ENCODE measurements at places on chromosomes 1 and 21.

DNA sequence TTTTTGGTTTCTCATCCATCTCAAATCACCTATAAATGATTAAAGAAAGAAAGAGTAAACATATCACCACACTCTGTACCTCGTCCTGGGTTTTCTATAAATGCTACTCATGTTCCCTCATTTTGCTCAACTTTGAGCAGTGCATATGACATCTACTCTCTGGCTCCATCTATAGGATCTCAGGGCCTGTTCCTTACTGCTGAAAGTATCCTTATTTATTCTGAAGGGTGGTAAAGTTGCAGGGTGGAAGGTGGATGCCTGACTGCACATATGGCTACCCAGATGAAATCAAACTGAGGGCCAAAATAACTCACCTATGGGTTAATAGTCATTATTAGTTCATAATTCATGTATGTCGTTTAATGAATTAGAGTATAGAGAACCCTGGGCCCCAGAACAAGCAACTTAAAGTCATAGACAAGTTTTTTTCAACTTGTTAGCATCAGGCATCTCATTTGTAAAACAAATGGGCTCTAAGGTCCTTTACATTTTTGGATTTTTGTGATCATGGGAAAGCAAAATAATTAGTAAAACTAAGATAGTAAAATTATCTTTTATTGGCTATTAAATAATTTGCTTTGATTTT is 46.5 kb downstream of the NCF2 start:
- no peaks in the 10 kb centered on the region for H3K4me1 ChIP-seq
- no peak for DNase-seq
- H3K27me3 ChIP-seq: no peaks in the 10 kb centered on the region

GRCh38 chr21:36419241-36419640 is 34.0 kb downstream of the CHAF1B start:
- H3K4me3 ChIP-seq: no peak overlapping the region
- no peaks in the 10 kb centered on the region for H3K27me3 ChIP-seq
- DNase-seq: no peak
- H3K27ac ChIP-seq: no peak overlapping the region
- no peaks in the 10 kb centered on the region for H3K4me1 ChIP-seq

GRCh38 chr1:91201176-91201575 is 179.3 kb upstream of the ZNF644 start:
- no peaks in the 10 kb centered on the region for H3K27me3 ChIP-seq
- no peak overlapping the region for H3K27ac ChIP-seq
- H3K4me1 ChIP-seq: no peaks in the 10 kb centered on the region
- H3K36me3 ChIP-seq: no peaks in the 10 kb centered on the region

- peaks cover 17% of the 10 kb centered on the region for H3K4me1 ChIP-seq
- no peak overlapping the region for H3K4me3 ChIP-seq
- no peaks in the 10 kb centered on the region for H3K27me3 ChIP-seq
- H3K27ac ChIP-seq: no peak overlapping the region
- no peak for DNase-seq
These were observed 3.8 kb upstream of the NBPF1 start for GRCh38 chr1:16617114-16617631.

- H3K27me3 ChIP-seq: no peaks in the 10 kb centered on the region
- peak overlapping the region; percentile 77 for H3K27ac ChIP-seq
- peaks cover 86% of the 10 kb centered on the region for H3K4me1 ChIP-seq
These were observed 11.0 kb downstream of the ZBTB7B start for GRCh38 chr1:155013632-155014031.

DNA sequence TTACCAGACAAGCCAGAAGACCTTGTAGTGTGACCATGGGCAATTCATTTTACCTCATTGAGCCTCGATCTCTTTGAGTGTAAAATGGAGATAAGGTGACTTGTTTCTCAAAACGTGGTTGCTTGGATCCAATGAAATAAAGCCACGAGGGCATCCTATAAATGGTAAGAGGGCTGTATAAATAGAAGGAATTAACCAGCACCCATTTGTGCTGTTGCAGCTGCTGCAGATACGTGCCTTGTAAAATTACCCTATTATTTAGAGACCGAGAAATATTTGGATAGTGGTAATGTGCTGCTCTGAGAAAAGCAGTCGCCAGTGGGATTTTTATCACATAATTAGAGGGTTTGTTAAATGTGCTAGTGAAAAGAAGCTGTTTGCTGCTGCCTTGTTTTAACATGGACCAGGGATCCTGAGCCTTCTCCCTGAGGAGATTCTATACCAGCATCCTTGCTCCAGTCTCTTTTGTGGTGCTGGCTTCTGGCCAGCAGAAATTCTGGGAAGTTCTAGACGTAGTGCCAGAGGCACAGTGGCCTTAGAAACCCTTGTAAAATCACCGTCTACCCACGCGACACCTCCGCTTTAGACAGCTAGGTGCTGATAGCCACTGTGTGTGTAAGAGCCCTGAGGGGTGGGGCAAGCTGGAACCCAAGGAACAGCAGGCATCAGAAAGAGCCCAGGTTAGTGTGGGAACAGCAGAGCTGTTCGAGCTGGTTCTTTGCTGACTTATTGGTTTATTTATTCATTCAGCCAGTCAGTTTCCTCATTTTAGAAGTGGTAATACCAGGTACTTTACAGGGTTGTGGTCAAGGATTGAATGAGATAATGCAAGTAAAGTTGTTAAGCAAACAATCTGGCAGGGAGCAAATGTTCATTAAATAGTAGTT is 137.5 kb downstream of the NOS1AP start:
- H3K27me3 ChIP-seq: no peaks in the 10 kb centered on the region
- DNase-seq: no peak
- H3K36me3 ChIP-seq: no peaks in the 10 kb centered on the region

DNA sequence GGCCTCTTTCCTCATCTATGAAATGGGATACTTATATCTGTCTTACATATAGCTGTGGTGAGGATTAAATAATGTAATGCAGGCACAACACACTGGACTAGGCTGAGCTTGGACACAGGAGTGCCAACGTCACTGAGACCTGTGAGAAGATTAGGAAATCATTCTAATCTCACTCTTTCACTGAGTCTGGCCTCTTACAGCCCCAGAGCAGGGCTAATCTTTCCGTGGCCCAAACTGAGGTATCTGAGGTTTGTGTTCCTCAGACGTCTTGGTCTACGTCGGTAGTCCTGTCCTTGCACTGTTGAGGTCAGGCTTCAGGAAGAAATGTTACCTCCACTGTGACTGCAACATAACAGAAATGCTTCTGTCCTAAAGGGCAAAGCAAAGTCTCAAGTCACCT is 22.6 kb upstream of the A3GALT2 start:
- H3K36me3 ChIP-seq: peaks cover 8% of the 10 kb centered on the region
- H3K27ac ChIP-seq: no peak overlapping the region
- peaks cover 12% of the 10 kb centered on the region for H3K4me1 ChIP-seq
- no peak overlapping the region for H3K4me3 ChIP-seq

- no peaks in the 10 kb centered on the region for H3K27me3 ChIP-seq
- H3K27ac ChIP-seq: no peak overlapping the region
- no peaks in the 10 kb centered on the region for H3K4me1 ChIP-seq
- DNase-seq: no peak
These were observed 9.9 kb upstream of the QSOX1 start for GRCh38 chr1:180144659-180145357.

- H3K4me3 ChIP-seq: no peak overlapping the region
- no peaks in the 10 kb centered on the region for H3K36me3 ChIP-seq
- H3K27me3 ChIP-seq: no peaks in the 10 kb centered on the region
- DNase-seq: no peak
- no peaks in the 10 kb centered on the region for H3K4me1 ChIP-seq
- no peak overlapping the region for H3K27ac ChIP-seq
These were observed 316.9 kb upstream of the VAMP3 start for GRCh38 chr1:7454052-7454815.

- no peaks in the 10 kb centered on the region for H3K36me3 ChIP-seq
- no peak overlapping the region for H3K4me3 ChIP-seq
- H3K27me3 ChIP-seq: no peaks in the 10 kb centered on the region
- H3K27ac ChIP-seq: no peak overlapping the region
- no peak for DNase-seq
These were observed 97.1 kb downstream of the DUSP10 start for GRCh38 chr1:221644663-221645258.

DNA sequence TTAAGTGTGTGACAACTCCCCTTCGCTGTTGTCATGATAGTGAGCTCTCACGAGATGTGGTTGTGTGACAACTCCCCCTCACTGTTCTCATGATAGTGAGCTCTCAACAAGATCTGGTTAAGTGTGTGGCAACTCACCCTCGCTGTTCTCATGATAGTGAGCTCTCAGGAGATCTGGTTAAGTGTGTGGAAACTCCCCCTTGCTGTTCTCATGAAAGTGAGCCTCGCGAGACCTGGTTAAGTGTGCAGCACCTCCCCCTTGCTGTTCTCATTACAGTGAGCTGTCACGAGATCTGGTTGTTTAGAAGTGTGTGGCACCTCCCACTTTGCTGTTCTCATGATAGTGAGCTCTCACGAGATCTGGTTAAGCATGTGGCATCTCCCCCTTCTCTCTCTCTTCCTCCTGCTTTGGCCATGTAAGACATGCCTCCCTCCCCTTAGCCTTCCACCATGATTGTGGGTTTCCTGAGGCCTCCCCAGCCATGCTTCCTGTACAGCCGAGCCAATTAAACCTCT is 25.1 kb upstream of the LSS start:
- DNase-seq: peak; percentile 13
- H3K27me3 ChIP-seq: no peaks in the 10 kb centered on the region
- H3K36me3 ChIP-seq: peaks cover 51% of the 10 kb centered on the region
- H3K27ac ChIP-seq: peak overlapping the region; percentile 39

GRCh38 chr1:92442351-92442750 is 44.4 kb downstream of the GFI1 start:
- H3K36me3 ChIP-seq: no peaks in the 10 kb centered on the region
- DNase-seq: no peak
- no peak overlapping the region for H3K27ac ChIP-seq
- H3K27me3 ChIP-seq: no peaks in the 10 kb centered on the region
- H3K4me1 ChIP-seq: no peaks in the 10 kb centered on the region

GRCh38 chr1:234755449-234755863 is 145.5 kb upstream of the IRF2BP2 start:
- peaks cover 20% of the 10 kb centered on the region for H3K4me1 ChIP-seq
- H3K27me3 ChIP-seq: no peaks in the 10 kb centered on the region
- DNase-seq: no peak
- H3K27ac ChIP-seq: no peak overlapping the region
- no peak overlapping the region for H3K4me3 ChIP-seq
- no peaks in the 10 kb centered on the region for H3K36me3 ChIP-seq

GRCh38 chr1:152880316-152880715 is 2.2 kb downstream of the SMCP start:
- no peaks in the 10 kb centered on the region for H3K36me3 ChIP-seq
- H3K4me1 ChIP-seq: no peaks in the 10 kb centered on the region
- H3K27ac ChIP-seq: no peak overlapping the region
- H3K4me3 ChIP-seq: no peak overlapping the region

DNA sequence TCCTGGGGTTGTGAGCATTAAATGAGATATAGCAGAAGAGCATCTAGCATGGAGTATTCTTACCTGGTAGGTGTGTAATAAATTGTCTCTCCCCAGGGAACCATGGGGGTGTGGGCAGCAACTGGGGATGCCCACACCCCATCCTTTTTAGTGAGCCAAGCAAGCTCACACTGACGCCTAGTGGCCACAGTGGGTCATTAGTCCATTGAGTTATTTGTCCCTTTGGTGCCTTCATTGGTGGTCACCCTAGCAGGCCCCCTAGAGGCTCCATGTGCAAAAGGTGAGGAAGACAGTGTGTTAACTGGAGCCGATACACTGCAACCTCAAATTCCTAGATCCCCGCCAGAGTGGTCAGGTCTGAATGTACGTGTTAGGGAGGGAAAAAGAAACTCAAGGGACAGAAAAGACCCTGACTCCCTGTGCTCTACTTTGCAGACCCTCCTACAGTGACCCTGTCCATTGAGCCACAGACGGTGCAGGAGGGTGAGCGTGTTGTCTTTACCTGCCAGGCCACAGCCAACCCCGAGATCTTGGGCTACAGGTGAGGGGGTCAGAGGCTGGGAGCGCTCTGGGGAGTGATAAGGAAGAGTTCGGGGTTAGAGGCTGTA is 93.3 kb upstream of the CD1D start:
- DNase-seq: no peak
- no peaks in the 10 kb centered on the region for H3K36me3 ChIP-seq
- no peaks in the 10 kb centered on the region for H3K4me1 ChIP-seq
- H3K4me3 ChIP-seq: no peak overlapping the region
- H3K27me3 ChIP-seq: no peaks in the 10 kb centered on the region

DNA sequence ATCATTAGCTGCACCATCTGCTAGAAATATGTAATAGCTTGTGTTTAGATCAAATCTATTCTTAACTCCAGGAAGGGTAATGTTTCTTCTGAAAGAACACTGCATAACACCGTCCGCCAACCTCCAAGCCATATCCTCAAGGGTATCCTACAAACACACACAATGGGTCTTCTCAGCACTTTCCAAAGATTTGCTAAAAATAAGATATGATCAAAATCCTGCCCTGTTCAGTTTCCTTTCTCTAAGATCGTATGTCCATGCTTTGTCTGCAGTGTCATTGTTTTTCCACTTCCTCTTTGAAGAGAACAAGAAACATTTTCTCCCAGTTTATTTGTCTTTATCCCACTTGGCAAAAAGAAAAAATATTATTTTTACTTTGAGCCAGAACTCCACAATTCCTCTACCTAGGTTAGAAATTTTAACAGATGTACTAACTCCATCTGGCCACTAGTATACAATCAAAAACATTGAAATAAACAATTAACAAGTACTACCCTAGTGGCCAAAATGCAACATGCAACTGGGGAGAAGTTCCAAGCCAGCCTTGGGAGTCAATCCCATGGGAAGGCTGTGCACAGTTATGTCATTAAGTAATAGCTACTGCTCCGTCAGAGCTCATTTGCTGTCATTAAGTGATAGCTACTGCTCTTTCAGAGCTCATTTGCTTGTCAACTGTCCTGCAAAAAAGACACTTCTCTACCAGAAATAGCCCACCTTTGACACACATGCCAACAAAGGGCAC is 37.8 kb downstream of the FRRS1 start:
- no peak overlapping the region for H3K27ac ChIP-seq
- H3K4me1 ChIP-seq: no peaks in the 10 kb centered on the region
- DNase-seq: no peak
- no peaks in the 10 kb centered on the region for H3K36me3 ChIP-seq

GRCh38 chr1:85116856-85117255 is 68.6 kb upstream of the MCOLN3 start:
- no peak for DNase-seq
- no peaks in the 10 kb centered on the region for H3K27me3 ChIP-seq
- no peak overlapping the region for H3K27ac ChIP-seq
- H3K4me3 ChIP-seq: no peak overlapping the region

DNA sequence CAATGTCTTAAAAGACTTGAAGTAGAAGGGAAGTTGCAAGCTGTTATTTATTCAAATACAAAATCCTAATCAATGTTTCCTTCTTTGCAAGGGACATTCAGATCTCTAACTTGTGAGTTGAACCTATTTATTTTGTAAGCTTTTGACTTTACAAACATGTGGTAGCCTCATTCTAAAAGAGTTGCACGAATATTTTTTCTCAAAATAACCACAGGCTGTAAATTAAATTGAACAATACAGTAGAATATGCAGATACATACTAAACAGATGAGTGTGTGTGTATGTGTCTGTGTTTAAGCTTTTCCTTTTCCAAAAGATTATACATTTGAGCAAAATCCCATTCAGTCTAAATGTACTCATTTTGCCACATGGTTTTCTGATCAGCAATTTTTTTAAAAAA is 4.8 kb upstream of the DYNLT5 start:
- DNase-seq: no peak
- H3K27ac ChIP-seq: no peak overlapping the region
- no peak overlapping the region for H3K4me3 ChIP-seq
- peaks cover 12% of the 10 kb centered on the region for H3K27me3 ChIP-seq

All from effector memory CD4-positive, alpha-beta T cell (primary cell).